CD4-positive, alpha-beta T cell treated with Interleukin-1 beta for 1 hour (primary cell): ENCODE measurements at places on chromosomes 7 and 10.

DNA sequence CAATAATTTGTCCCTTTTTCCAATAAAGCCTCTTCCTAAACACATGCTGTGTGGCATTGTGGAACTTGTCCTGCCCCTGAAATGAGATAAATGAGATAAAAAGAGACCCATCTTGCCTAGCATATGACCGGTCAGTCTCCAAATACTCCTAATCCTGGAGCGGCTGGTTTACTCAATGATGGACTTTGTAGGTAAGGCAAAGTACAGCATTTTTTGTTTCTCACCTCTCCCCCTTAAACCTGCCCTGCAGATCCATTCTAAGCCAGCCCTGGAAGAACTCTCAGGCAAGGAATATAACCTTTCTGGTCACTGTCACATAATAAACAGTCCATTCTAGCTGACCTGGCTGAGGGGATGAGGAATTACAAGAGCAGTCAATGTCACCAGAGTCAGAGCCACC, 110.7 kb downstream of the C1GALT1 start:
- DNase-seq, result no peak

GRCh38 chr7:22251281-22251680, 105.7 kb downstream of the RAPGEF5 start:
- DNase-seq, result no peak

DNA sequence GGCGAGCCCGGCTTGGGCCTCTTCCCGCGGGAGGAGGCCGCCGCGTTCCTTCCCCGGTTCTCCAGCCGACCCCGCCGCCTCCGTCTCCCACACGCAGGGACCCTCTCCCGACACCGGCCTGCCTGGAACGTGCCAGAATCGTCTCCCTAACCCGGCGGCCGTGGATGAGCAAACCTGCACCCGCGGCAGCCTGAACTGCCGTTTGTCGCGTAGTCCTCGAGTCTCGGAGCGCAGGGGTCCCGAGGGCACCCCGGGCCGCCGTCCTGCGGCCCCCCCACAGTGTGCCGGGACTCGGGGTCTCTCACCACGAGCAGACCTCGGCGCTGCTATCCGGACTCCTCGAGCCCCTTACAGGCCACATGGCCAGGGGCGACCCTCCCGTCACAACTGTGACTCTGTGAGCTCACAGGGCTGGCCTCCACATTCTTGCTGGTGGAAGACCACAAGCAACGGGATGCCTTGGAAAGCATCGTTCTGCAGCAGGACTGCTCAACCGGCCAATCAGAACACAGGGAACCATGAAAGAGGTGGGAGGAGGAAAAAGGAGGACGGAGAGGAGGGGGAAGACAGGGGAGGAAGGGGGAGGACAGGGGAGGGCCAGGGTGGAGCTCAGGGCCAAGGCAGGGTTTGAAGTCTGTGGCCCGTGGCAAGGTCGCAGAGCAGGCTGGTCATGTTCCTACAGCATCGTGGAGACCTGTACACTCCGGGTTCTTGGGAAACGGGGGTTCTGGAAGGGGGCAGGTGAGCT, 276.9 kb downstream of the DNAJB6 start:
- DNase-seq, result no peak

DNA sequence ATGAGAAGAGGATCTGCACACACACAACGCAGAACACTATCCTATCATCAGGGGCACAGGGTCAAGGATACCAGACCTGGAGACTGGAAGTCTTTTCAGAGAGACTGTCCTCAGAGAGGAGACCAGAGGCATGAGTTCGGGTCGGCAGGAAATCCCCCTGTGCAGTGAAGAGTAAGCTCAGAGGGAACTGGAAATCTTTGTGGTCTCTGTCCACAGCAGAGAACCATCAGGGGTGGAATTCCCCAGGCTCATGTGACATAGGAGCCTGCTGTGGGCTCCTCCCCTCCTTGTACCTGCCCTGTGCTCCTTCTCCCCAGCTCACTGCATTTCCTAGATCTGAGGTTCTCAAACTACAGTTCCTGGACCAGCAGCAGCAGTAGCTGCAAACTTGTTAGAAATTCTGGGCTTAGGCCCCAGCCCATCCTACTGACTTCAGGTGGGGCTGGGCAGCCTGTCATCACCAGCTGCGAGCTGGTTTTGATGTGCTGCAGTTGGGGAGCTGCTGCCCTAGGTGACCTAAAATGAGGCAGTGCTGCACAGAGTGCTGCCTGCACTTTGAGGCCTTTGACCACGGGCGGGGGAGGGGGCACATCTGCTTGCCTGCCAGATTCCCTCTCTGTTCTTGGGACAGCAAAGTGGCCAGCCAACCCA, 2.4 kb downstream of the ZMIZ2 start:
- peak; percentile 76 for DNase-seq

DNA sequence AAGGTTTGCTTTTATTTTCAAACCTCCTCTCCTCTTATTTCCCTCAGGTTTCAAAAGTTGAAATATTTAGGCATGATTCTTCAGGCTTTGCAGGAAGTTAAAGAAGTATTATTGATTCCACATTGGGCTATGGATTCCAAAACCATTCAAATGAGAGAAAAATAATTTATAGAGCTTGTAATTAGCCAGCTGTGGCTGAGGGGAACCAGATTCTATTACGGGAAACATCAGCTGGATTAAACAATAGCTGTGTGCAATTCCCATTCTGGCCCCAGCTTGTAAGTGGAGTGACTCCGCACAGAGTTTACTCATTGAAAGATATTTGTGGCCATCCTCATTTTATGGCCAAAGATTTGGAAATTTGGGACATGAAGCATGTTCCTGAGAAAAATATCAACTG, 77.0 kb upstream of the PHYHIPL start:
- DNase-seq, result no peak

GRCh38 chr7:132455378-132455777, 120.9 kb downstream of the PLXNA4 start:
- peak; percentile 26 for DNase-seq

DNA sequence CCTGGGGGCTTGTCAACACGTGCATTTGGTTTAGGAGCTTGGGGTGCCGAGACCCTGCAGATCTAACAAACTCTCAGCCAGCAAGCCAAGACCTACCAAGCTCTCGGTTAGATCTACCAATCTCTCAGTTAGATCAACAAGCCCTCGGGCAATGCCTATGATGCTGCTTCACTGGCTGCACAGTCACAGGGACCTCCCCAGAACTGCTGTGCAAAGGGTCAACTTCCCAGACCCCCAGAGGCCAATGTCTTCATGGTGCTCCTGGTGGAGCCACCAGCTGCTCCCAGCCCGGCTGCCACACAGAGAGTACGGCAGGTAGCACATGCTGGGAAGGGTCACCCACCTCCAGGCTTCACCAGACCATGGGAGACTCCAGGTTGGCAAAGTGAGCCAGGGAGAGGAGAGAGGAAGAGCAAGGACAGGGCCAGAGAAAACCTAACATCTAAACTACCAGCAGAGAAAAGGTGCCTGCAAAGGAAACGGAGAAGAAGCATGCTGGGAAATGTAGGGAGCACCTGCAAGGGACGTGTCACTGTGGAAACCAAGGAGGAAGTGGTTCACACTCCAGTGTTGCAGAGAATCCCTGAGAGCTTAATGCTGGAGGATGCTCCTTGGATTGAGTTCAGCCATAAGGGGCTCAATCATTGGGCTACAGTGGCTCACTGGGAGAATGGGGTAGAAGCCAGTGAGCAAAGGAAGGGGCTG, 51.5 kb upstream of the GDF10 start:
- no peak for DNase-seq

DNA sequence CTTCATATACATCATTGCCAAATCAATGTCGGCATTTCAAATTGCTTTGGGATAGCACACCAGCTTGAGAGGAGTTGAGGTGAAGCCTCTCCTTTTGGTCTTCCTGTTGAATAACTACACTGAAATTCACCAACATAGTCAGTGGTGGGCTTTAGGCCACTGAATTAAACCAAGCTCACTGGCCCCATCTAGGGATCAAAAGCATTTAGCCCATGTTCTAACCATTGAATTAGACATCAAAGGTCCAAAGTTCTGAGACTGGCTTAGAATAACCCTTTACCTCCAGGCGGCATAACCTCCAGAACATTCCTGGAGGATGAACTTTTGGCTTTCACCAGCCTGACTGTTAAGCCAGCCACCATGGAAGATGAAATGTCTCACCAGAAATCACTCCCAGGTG, 54.6 kb downstream of the BPGM start:
- DNase-seq, result peak; percentile 51

DNA sequence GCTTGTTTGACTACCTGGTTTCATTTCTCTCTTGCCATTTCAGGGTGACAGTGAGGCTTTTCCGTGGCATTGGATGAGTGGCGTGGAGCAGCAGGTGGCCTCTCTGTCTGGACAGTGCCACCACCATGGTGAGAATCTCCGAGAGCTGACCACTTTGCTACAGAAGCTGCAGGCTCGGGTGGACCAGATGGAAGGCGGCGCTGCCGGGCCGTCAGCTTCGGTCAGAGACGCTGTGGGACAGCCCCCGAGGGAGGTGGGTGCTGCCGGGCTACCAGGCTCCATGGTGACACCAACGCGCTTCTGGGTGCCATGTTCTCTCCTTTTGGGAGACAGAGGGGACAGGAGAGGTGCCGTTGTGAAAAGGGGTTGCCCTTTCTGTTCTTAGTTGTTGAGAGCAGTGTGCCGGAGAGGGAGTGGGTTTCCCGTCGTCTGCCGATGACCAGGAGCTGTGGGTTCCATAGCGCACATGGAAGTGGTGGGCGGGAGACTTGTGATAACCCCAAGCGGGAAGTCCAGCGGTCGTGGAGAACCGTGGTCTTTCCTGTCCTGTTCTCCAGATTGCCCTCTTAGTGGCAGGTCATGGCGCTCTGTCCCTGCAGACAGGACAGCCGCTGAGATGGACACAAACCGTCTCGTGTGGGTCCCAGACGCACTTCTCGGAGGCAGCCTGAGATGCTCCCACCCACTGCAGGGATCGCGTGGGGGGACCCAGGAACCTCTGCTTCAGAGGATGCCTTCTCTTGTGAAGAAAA, 21.3 kb downstream of the SUN1 start:
- no peak for DNase-seq

DNA sequence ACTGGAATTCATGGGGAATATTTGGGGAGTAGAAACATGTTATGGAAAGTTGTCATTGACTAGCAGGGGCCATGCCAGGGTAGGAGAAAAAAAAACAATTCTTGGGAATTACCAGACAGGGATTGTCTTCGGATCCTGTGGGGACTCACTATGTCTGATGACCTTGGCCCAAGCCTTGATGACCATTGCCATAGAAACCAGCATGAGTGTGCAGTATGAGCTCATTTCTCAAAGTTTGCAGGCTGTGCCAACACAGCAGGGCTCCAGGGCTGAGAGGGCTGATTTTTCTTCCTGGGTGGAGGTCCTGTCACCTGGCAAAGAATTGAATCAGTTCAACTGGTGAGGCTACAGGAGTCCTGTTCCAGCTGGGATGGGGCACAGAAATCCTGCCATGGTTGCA, 198.3 kb downstream of the ADRA2A start:
- no peak for DNase-seq

DNA sequence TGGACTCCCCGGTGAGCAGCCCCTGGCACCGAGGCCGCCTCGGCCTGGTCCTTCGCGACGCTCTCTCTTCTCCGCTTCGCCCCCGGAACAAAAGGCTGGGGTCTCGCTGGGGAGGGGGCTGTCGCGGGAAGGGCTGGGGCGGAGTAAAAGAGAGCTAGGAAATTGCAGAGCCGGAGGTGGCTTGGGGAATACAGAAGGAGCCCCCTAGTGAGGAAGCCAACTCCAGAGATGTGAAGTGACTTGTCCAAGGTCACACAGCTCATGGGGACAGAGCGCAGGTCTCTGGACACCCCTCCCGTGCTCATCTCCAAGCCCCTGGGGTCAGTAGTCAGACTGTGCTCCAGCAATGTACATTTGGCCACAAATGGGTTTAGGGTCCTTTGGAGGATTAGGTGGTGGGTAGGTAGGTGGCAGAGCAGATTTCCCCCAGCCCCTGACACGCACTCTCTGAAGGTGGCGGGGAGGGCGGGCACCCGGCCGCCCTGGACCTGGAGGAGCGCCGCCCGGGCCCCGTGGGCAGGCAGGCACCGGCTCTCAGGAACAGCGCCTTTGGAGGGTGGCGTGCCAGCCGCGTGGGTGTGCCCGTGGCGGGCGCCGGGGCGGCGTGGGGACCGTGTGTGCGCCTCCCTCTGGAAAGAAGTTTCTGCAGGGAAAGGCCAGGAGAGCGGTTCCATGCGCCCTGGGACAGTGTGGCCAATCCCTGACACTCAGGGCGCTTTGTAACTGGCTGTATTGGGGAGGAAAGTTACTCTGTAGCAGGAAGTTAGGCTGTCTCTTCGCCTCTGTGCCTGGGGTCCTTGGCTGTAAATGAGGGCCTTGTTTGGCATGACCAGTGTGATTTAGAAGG, 910 bp downstream of the WIPF3 start:
- no peak for DNase-seq

- no peak for DNase-seq
Observed at GRCh38 chr10:75771606-75772005, 340.2 kb downstream of the LRMDA start.

GRCh38 chr10:79060641-79061255, 8.0 kb upstream of the ZMIZ1 start:
- no peak for DNase-seq
